ENCODE measurements at places on chromosomes 16 and 17.
A peak's percentile ranks its signal among the peaks of the same experiment; 100 is the strongest.

DNA sequence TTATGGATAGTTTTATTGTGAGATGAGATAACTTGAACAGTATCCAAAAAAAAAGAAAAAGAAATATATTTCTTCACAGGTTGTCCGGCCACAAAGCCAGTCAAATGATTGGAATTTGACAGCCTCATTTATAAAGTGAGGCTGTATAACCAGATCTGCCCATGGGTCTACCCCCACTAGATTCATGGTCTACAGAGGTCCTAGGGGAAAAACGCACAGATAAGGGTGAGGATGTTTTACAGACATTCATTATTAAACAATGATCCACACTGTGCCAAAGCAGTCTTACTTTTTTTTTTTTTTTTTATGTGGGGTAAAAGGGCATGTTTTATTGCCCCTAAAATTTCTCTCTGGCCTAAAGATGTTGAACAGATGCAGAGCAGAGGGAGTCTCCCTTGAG, 1503.0 kb upstream of the CDH8 start:
- DNase-seq: no peak

DNA sequence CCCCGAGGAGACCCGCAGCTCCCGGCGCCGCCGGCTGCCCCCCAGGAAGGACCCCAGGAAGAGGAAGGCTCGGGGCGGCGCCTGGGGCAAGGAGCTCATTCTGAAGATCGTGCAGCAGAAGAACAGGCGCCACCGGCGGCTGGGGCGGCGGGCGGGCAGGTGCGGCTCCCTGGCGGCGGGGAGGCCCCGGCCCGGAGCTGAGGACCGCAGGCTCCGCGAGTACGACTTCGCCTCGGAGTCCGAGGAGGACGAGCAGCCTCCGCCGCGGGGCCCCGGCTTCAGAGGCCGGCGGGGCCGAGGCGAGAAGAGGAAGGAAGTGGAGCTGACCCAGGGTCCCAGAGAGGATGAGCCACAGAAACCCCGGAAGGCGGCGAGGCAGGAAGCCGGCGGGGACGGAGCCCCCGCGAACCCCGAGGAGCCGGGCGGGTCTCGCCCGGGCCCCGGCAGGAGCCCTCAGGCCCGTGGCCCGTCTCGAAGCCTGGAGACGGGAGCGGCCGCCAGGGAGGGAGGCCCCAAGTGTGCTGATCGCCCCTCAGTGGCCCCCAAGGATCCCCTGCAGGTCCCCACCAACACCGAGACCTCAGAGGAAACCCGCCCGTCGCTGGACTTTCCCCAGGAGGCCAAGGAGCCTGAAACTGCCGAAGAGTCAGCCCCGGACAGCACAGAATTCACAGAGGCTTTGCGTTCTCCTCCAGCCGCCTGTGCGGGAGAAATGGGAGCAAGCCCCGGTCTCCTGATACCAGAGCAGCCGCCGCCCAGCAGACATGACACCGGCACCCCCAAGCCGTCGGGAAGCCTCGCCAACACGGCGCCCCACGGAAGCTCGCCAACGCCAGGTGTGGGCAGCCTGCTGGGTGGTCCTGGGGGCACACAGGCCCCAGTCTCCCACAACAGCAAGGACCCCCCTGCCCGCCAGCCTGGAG, 22.3 kb upstream of the ZFPM1 start:
- peak; percentile 77 for DNase-seq

- DNase-seq: no peak
Observed at GRCh38 chr17:1907216-1907631, 77.4 kb downstream of the RPA1 start.

DNA sequence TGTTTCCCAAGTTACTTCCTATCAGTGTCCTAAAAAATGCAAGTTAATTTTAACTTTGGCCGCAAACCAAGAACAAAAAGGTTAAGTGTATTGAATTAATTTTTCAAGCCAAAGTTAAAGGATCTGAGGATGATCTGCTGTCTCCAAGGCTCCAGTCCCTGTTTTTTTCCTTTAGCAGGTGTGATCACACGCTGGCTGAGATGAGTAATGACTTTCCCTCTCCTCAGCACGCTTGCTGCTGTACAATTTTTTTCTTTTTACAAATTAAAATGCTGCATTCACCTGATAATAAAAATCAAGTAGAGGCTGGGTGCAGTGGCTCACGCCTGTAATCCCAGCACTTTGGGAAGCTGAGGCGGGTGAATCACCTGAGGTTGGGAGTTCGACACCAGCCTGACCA, 3.9 kb upstream of the TNFSF12 start:
- no peak for DNase-seq

- no peak for DNase-seq
Observed at GRCh38 chr17:31313982-31314781, at the start of gene EVI2B. EVI2B (minus strand) TSS chr17:31314054; CDS start chr17:31305609, 8,445 bp downstream.

GRCh38 chr17:64685705-64686104, 23.6 kb upstream of the SMURF2 start:
- no peak for DNase-seq

DNA sequence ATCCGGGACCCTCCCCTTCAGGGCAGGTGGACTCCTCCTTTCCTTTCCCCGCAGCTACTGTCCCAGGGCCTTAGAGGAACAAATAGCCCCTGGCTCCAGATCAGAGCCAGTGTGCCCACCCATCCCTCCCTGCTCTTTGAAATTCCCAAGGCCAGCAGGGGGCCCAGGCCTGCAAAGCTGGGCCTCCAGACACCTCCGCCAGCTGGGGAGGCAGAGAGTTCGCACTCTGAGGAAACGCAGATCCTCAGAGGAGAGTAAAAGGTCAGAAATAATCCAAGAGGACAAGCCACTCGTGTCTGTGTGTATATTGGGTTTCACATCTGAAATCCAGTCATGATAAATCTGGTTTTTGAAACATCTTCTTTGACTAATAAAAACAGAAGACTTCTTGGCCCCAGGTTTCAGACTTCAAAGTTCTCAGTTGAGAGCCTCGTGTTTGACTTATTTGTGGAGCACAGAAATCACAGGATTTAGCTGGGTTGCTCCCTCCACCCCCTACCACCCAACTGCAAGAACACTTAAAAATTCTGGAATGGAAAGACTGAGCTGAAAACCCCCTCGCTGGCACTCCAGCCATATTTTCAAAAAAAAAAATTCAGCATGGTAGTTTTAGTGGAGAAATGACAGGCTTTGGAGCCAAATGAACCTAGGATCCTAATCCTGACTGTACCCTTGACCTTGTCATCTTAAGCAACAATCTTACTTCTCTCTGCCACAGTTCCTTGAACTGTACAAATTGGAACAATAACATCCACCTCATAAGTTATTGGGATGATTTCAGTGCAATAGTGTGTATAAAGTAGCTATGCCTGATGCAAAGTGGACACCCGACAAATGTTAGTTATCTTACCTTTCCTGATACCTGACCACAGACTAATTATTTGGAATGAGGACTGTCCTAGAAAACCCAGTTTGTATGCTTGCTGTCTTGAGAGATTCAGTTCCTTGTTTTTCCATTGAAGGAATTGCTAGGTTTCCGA, 44.5 kb upstream of the TBX2 start:
- DNase-seq: no peak

- DNase-seq: no peak
Observed at GRCh38 chr17:48795444-48796162, 21.4 kb downstream of the TTLL6 start.

GRCh38 chr17:63960006-63960405, 12.7 kb downstream of the SCN4A start:
- DNase-seq: no peak

DNA sequence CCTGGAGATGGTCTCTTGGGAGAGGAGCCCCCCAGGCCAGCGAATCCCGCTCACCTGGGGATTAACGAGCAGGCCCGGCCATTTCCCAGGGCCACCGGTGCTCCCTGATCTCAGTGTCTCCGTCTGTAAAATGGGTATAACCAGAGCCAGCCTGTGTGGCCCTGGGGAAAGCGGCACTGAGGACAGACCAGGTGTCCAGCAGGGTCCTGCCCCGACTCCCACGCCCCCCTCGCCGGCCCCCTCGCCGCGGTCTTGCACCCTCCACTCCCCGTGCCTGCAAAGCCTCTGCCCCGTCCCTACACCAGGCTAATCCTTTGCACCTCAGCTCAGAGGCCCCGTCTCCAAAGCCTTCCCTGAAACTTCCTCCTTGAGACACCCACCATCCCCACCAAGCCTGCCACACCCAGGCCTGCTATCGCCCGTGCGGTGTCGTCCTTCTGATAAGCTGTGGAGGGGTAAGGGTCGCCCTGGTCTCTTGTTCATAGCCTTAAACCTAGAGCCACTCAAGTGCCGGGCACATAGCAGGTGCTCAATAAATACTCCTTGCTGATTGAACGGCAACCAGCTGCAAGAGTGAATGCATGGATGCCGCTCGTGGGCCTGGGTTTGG, 259.1 kb downstream of the C16orf95 start:
- DNase-seq: no peak

- no peak for DNase-seq
Observed at GRCh38 chr16:49369651-49370611, 3.7 kb upstream of the C16orf78 start.

GRCh38 chr16:84604477-84605013, 13.3 kb downstream of the COTL1 start:
- no peak for DNase-seq

GRCh38 chr16:80702696-80703095, 101.7 kb downstream of the CDYL2 start:
- DNase-seq: no peak

GRCh38 chr16:15749371-15749770, 99.3 kb downstream of the NDE1 start:
- no peak for DNase-seq

- DNase-seq: no peak
Observed at GRCh38 chr16:15477802-15478201, 43.4 kb downstream of the BMERB1 start.

DNA sequence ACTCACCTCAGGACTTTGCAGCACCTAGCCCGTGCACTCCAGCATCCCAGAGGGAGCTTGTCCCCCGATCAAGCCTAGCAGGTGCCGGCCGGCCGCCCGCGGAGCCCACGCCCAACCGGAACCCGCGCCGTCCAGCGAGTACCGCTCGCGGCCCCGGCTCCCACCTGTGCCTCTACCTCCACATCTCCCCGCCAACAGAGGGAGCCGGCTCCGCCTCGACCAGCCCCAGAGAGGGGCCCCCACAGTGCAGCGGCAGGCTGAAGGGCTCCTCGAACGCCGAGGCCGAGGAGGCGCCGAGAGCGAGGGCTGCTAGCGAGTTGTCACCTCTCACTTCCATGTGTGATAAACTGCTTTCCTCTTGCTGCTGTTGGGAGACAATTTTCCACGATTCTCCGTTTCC, 41.1 kb upstream of the DHRS7B start:
- DNase-seq: no peak

DNA sequence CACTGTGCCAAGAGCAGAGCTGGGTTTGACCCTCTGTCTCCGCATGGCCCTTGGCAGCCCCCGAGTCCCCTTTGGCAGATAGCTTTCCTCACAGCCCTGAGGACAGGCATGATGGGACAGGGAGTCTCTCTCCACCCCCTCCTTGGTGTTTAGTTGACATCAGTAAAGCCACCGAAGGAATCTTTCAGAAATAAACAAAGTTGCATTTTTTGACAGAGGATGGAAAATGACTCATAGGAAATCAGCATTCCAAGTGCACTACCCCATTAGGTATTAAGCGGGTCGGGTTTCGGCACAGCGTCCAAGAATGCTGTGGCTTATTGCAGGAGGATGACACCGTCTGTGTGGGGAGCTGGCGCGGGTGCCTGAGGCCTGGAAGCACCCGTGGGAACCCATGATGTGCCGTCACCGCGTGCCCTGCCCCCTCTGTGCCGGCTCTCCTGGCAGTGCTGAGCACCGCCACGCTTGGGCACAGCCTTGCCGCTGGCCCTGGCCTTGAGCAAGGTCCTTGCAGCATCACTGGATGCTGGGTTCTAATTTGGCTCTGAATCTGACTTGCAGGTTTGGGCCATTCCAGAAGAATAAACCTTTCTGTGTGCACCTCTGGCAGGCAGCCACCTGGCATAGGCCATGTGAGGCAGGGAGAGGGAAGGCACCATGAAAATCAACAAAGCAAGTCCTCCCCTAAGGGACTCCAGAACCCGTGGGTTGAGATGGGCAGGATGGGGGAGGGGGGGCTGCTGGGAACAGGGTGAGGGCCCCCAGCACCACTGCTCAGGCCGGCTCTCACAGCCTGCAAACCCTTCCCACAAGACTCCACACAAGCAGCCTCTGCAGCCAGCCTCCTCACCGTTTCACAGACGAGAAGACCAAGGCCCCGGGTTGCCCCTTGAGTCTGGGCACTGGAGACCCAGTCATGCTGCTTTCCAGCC, 50.5 kb upstream of the ZNF469 start:
- DNase-seq: no peak

- no peak for DNase-seq
Observed at GRCh38 chr17:1275205-1275961, 4.1 kb upstream of the TRARG1 start.

DNA sequence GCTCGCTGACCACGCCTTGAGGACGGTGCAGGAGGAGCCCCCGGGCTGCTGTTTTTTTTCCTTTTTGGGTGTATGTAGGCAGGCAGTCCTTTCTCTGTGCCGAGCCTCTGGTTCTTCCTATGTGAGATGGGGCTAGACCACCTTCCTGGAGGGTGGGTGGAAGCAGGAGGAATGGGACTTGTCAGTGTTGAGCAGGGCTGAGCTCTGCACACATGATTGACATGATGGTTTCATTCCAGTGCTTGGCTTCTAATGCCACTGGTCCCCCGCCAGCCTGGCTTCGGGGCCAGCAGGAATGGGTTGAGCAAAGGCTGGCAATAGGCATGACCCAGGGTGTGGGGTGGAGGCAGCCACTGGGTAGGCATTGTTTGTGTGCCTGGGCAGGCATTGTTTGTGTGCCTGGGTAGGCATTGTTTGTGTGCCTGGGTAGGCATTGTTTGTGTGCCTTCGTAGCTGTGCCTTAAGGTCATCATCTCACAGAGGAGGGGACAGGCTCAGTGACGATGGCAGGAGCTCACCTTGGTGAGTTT, 14.2 kb upstream of the ADCY7 start:
- DNase-seq: no peak

DNA sequence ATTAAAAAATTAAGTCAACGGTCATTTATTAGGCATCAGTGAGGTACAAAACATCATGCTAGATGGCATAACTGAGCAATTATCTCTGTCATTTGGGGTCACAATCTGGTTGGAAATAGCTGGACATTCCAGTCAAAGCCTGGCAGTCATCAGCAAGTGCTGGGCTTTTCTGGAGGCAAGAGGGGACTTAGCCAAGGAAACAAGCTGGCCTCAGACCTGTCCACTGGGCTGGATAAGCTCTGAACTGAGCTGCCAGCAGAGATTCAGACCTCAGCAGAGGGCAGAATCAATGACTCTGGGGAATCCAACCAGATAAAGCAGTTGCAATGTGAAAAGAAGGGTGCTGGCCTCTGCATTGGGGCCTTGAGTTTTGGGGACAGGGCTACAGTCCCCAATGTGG, 161.9 kb upstream of the NOL11 start:
- peak; percentile 7 for DNase-seq

DNA sequence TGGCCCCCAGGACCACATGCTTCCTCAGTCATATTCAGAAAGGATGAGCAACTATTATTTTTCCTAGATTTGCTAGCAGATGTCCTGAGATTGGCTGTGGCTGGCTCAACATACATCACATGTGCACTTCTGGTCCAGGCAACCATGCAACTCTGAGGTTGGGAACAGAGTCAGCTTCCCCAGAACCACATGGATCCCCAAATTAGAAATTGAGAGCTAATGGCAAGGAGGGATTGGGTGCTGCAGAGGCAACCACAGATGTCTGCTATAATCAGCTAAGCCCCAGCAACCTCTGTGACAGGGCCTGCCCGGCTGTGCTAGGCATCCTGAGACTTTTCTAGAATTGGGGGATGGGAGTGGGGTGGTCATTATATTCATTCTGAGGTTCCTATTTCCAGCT, 33.8 kb upstream of the CLEC18A start:
- no peak for DNase-seq

GRCh38 chr16:79168321-79168720, 432.2 kb downstream of the MAF start:
- DNase-seq: no peak

Data from activated CD8-positive, alpha-beta memory T cell treated with anti-CD3 and anti-CD28 coated beads, Interleukin-2, amount 50 U/mL, for 48 hours (primary cell).